ENCODE measurements at places on chromosomes 4 and X.

GRCh38 chrX:124475358-124475757 lies 129.0 kb downstream of the SH2D1A start:
- no peak for DNase-seq

DNA sequence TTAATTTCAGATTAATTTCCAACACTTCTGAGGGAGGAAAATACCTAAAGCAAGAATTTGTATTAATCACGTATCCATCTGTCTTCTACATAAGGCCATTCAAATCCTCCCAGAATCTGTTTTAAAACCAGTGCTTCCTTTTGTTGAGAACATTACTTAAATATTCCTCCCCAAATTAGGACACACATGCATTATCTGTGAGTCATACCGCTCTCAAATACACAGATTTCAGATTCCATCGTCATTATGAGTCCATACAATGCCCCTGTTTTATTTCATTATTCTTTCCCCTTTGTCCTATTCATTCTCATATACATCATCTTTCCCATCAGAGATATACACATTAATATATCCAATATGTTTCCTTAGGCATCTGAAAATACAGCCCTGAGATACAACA lies 57.3 kb upstream of the PRSS12 start:
- no peak for DNase-seq

DNA sequence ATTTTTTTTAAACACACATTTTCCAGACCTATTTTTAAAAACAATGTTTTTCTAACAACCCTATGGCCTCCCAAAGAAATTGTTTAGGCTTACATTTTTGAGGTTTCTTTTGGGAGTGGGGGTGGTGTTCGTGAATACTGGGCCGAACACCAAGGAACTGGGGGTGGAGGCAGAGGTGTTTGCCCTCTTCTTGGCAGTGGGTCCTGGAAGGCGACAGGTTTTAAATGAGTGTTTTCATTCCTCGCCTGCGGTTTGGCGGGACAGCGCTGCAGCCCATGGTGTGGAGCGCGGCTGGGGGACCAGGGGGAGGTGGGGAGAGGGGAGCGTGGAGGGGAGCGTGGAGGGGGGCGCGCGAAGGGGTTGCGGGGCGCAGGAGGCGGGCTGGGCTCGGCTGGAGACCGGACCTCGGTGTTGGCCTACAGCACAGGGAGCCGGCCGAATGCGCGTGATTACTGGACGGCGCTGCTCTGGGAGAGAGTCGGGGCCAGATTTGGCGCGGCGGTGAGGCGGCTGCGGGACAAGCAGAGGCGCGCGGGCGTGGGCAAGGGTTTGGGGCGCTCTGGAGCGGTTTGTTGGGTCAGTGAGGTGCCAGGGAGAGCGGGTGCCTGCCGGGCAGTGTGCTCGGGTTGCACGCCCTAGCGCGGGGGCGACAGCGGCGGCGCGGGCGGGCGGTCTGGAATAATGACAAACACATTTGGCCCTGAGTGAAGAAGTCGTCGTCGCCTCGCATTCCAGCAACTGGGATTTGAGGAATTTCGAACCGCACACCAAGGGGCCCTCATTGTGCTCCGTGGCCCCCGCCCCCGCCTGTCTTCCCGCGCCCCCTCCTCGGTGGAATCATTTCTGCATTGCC lies 764 bp downstream of the PDGFRA start:
- no peak for DNase-seq

- DNase-seq: no peak
Measured at GRCh38 chrX:63250253-63250868, 100.8 kb downstream of the SPIN4 start.

DNA sequence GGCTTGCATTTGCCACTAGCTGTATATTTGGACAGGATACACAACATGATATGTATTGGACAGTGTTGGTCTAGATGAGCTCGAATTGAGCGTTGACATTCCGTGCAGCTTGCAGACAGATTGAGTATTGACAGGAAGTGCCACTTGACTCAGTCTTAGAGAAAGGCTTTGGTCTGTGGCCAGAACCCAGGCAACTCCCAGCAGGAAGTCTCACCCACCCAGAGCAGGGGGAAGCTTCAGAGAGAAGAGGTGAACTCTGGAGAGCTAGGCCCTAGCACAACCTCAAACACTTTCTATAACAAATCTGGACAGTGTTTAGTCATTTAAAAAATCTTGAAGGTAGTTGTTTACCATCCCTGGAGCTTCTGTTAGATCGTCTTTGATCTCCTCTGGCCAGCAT lies 280.5 kb downstream of the FBXW7 start:
- DNase-seq: peak; percentile 27

- DNase-seq: peak; percentile 2
Measured at GRCh38 chrX:118254611-118255010, 91.3 kb upstream of the WDR44 start.

- DNase-seq: no peak
Measured at GRCh38 chr4:101265816-101266172, 81.5 kb downstream of the PPP3CA start.

- DNase-seq: no peak
Measured at GRCh38 chr4:186592445-186592844, 37.1 kb upstream of the MTNR1A start.

DNA sequence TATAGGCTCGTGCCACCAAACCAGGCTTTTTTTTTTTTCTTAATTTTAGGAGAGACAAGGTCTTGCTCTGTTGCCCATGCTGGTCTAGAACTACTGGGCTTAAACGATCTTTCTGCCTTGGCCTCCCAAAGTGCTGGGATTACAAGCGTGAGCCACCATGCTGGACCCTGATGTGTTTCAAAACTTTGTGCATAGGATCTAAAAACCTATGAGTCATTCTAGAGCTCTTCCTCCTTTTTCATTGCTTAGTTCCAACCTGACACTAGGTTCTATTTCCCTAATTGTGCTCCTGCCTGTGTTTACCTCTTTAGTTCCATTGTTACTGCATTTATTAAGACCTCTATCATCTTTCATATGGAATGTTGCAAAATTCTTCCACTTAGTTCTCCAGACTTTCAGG lies 57.3 kb downstream of the HPGD start:
- DNase-seq: no peak

GRCh38 chrX:103211012-103211715 lies 3.7 kb upstream of the BEX4 start:
- DNase-seq: no peak

DNA sequence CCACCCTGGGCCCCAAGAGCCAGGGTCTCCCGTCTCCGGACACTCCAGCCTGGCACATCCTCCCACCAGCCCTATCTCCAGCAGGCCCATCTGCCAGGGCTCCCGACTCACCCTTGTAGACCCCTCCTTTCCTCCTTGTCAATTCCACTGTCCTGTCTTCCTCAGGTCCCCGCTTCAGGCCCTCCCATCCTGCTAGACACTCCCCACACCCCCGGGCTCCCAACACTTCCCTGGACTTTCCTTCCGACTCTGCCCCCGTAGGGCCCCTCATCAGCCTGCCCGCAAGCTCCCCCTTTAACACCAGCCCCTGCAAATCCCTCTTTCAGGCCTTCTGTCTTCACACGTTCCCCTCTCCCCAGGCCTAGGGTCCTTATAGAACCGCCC lies 1.1 kb downstream of the PRAF2 start:
- DNase-seq: no peak
